ENCODE measurements at places on chromosomes 7 and 10.

- DNase-seq: no peak
Measured at GRCh38 chr10:3720228-3721019, 64.6 kb downstream of the KLF6 start.

DNA sequence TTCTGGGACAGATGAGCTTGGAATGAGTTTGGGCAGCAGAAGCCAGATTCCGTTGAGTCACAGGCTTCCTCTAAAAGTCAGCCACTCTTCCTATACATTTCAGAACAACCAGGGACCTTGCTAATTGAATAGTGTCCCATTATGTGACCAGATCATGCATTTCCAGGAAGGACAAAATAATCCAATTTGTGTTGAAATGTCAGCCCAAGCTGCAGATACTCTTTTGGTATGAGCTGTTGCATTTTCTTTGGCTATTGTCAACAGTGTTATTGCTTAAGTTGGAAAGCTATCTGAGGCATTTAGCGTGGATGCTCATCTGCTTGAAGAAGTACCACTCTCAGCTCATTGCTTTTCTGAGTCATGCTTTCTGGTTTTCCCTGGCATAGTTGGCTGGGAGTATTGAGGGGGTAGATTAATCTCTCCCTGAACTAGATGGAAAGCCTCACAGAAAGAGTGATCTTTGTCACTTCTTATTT, 223.7 kb upstream of the HABP2 start:
- no peak for DNase-seq

GRCh38 chr7:96287132-96287531, 34.8 kb downstream of the SLC25A13 start:
- DNase-seq: no peak

GRCh38 chr10:74645692-74646091, 180.7 kb upstream of the KAT6B start:
- no peak for DNase-seq

DNA sequence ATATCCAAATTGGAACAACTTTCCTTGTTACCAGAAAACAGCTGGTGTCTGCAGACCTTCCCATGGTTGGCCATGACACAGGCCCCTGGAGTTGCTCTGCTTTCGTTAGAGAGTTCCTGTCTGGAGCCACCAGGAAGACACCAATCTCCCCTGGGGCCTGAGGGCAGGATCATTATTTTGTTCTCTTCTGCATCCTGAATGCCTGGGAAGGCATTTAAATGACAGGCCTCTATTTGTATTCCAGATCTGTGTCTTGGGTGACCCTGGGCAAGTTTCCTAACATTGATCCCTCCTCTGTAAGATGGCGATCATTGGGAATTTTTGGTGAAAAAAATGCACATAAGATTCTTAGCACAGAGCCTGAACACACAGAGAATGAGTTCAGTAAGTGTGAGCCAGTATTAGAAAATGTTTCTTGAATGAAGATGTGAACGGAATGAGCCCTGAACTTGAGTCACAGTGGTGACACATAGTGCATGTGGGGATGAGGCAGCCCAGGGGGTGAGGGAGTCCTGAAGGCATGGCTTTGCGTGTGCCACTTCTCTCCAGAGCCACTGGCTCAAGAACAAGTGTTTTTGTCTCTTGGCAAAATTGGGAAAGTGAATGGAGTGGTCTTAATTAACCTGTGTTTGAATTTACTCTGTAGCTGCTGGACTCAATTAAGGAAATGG, 28.4 kb downstream of the BMPER start:
- DNase-seq: no peak

GRCh38 chr7:157550300-157551275, 213.8 kb downstream of the DNAJB6 start:
- DNase-seq: no peak

- DNase-seq: no peak
Measured at GRCh38 chr7:29335188-29336083, 140.9 kb downstream of the CHN2 start.

GRCh38 chr7:22787951-22788350, 34.7 kb downstream of the TOMM7 start:
- no peak for DNase-seq

DNA sequence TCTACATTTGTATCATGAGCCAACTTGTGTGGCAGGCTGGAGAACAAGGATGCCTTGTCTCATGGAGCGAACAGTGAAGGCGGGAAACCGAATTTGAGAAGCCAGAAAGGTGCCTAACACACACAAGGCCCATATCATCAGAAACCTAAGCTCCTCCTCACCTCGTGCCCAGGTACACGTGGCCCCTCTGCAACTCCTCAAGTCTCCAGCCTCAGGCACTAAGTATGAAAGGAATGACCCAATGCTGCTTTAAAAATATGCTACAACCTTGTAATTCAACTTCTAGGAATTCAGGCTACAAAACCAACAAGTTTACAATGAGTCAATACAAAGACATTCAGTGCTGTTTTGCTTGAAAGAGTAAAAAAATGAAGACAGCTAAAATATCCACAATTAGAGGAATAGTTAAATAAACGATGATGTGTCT, 95.7 kb downstream of the CDK6 start:
- no peak for DNase-seq

DNA sequence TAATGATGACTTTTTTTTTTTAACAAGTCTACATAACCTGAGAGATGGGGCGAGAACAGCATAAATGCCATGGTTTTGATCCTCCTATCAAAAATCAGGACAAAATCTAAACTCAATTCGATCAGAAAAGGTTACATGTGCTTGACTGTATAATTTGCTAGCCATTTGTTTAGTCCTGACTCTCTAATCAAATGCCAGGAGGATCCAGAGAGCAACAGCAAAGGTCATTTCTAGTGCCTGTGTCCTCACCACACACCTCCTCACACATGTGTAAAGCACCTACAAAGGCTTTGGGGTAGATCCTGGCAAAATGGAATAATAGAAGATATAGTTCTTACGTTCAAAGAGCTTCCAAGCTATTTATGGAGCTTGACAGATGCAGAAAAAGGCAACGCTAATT, 11.0 kb upstream of the FAS start:
- no peak for DNase-seq

GRCh38 chr7:112447406-112447805, 2.9 kb upstream of the IFRD1 start:
- no peak for DNase-seq
